ENCODE measurements at places on chromosomes 12 and 14.

GRCh38 chr12:30970559-30971197 lies 44.1 kb downstream of the TSPAN11 start:
- DNase-seq = no peak

DNA sequence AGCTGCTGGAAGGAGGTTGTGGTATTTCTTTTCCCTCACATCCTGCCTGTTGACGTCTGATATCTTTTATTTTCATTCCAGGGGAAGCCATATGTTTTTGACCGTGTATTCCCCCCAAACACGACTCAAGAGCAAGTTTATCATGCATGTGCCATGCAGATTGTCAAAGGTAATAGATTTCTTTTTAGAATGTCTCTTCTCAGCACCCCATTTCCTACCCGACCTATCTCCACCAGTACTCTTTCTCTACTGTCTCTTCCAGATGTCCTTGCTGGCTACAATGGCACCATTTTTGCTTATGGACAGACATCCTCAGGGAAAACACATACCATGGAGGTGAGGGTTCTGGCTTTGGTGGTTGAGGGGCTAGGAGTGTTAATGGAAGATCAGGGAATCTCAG lies 13.5 kb downstream of the KIF5A start:
- no peak for DNase-seq

DNA sequence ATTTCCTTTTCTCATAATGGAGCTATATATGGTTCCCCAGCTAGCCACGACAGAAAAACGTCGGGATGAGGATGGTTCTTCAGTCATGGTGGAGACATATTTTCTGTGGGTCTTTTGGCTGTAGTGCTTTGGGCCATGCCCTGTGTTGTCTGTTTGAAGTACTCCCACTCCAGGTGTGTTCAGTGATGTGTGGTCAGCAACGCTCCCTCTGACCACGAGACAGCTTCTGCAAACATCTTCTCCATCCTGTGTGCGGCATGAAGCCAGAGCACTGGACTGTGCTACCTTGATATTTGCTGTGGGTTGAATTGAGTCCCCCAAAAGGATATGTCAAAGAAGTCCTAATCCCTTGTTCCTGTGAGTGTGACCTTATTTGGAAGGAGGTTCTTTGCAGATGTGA lies 931.2 kb downstream of the NRXN3 start:
- no peak for DNase-seq

DNA sequence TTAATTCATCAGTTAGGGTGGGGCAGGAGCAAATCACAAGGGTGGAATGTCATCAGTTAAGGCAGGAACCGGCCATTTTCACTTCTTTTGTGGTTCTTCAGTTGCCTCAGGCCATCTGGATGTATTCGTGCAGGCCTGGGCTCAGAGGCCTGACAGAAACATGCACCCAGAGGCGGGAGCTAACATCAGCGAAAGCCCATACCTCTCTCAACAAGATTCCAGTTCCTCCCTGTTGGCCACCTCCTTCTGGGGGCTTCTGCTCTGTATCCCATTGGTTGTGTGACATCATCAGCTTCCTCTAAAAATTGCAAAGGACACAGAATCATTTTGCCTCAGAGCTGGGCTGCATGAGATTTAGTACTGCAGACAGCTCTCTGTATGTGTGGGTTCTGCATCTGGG lies 134.3 kb downstream of the ZNF664 start:
- DNase-seq = no peak

GRCh38 chr12:108853981-108854446 lies 3.4 kb downstream of the SSH1 start:
- no peak for DNase-seq

DNA sequence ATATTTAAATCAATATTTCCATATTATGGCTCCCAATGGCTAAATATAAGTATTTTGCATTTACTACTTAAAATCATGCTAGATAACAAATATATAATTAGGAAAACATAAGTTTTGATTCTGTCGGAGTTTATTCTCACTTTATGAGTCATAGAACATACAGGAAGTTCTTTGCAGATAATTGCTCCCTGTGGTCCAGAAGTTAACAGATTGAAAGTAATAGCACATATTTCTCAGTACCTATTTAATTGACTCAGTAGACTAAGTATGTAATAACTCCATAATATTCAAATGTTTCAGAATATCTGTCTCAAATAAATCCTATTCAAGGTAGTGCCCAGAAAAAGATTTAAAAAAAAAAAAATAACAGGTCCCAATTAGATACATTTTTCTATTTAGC lies 806.0 kb upstream of the ATXN7L3B start:
- no peak for DNase-seq

DNA sequence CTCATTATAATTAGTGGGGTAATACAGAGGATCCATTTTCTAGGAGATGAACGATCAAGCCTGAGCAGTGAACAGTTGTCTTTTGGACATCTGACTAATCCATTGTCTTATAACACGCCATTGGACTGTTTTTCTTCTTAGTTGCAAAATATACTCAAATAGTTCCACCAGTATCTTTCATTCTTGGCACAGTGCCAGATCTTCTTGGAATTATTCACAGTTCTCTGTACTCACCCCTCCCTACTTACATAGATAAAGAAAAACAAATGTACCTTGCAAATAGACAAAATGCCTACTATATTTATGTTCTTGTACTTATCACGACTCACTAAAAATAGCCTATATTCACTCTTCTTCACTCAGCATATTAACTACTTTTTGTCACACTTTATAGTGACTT lies 3.8 kb downstream of the CBLN3 start:
- DNase-seq = no peak

- no peak for DNase-seq
These were observed 52.1 kb upstream of the PPFIA2 start for GRCh38 chr12:81811061-81811777.

DNA sequence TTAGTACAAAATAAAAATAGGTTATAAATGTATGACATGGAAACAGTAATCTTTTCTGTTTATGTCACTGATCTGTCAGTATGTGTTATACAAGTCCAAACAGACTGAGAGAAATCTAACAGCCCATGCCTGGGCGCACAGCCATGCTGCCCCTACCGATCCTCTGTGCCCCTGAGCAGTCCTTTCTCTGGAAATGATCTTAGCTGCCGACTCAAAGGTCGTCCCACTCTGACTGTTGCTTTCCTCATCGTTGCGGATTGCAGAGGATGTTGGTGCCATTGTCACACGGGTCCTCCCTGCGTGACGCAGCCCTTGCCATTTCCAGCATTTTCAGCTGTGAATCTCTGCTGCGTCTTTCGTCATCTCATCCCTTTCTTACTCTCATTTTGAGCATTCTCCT lies 82.9 kb upstream of the DYNC1H1 start:
- no peak for DNase-seq

DNA sequence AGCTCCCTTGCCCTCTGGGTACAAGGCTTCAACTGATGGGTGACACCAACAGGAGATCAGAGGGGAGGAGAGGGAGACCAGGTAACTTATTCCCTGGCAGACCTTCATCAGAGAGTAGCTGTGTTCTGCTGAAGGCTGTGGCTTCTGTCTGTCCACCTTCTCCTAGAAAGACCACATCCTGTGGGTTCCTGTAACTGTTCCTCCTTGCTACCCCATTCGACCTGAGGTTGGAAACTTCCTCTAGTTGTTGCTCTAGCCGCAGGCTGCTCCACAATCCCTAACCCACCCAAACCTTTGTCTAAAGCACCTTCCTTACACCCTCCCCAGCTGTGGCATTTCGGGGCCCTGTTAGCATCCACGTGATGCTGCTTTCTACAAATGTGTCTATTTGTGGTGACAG lies 454.2 kb downstream of the DPF3 start:
- DNase-seq = no peak

DNA sequence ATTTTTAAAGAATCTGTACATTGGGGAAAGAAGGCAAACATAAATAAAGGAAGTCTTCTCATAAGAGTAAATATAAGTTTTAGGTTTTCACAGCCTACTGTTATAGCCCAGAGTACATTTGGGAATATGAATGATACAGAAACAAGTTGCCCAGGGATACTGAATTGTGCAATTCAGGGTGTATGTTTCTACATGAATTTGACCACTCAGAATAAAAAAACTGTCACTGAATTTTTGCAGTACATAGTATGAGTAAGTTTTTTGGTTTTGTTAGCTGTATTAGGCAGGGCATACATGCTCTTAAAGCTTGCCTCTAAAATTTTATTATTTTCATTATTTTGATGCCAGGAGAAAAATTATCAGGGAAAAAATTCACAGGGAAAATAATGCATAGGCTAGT lies 6.6 kb upstream of the PCNX4 start:
- DNase-seq = no peak

GRCh38 chr14:100381395-100382105 lies 58.4 kb downstream of the SLC25A47 start:
- no peak for DNase-seq

- DNase-seq = peak; percentile 8
These were observed 1.2 kb downstream of the PPP1R12A start for GRCh38 chr12:79933532-79934264.

GRCh38 chr12:63913929-63914328 lies 69.4 kb downstream of the SRGAP1 start:
- no peak for DNase-seq

DNA sequence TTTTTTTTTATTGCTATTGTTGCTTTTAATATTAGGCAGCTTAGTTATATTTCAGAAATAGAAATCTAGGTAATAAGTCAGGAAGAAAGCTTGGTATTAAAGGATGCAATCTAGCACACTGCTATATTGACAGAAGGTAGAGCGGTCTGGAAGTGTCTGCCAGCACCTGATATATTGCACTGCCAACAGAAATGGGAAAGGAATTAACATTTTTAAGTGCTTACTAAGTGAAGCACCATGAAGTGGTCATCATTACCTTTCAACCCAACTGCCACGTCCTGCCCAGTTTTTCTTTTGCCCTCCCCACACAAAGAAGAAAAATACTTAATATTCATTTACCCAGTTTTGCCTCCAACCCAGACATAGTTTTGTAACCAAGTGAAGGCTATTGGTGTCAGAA lies 163.5 kb downstream of the KITLG start:
- DNase-seq = no peak

DNA sequence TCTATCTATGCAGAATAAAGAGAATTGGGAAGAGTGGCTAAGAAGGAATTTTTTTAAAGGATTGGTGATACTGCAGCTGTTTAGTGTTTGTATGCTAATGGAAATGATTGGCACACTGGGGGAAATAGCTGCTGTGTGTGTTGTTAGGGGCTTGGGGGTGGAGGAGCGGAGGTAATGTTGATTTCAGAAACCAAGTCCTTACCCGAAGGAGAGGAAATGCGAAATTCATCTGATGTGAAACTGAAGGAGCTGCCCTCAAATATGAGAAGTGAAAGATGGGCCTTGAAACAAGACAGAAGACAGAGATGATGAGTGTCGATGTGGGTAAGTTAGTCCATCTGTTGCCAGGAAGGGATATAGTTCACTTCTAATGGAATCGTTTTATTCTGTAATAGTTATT lies 21.2 kb upstream of the RNASE12 start:
- no peak for DNase-seq

GRCh38 chr12:105504286-105504685 lies 173.8 kb downstream of the C12orf75 start:
- DNase-seq = no peak

- peak; percentile 83 for DNase-seq
These were observed 22.9 kb downstream of the JKAMP start for GRCh38 chr14:59507063-59507751.

GRCh38 chr14:62103464-62103863 lies 341.2 kb downstream of the SNAPC1 start:
- DNase-seq = no peak
